ENCODE measurements at places on chromosomes 7 and 10. TPM values are rescaled to one million over a fixed set of nuclear protein-coding genes. Genes with fewer than 3 reads are reported as not detected.
A peak's percentile ranks its signal among the peaks of the same experiment; 100 is the strongest.

LRIT1 gene
- polyA plus RNA-seq = not detected

DNA sequence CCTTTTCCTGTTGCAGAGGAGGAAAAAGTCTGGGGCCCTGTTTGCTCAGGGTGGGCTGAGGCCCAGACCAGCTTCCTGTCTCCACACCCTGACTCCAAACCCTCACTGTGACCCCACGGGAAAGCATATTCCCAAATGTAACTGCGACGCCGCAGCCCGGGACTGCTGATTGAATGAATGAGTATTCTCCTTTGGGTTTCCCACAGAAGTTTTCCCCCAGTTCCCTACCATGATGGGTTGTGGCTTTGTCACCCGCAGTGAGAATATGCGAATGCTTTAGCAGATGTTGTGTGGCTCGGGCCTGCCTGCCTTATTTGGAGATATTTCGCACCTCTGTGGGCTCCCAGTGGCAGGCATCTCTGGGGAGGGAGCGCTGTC lies 50.6 kb downstream of the MGMT start:
- DNase-seq = no peak
- peaks cover 1% of the 10 kb centered on the region for H3K36me3 ChIP-seq
- H3K27ac ChIP-seq = no peak overlapping the region
- H3K4me3 ChIP-seq = no peak overlapping the region
- H3K4me1 ChIP-seq = peaks cover 36% of the 10 kb centered on the region
- H3K27me3 ChIP-seq = no peaks in the 10 kb centered on the region

DNA sequence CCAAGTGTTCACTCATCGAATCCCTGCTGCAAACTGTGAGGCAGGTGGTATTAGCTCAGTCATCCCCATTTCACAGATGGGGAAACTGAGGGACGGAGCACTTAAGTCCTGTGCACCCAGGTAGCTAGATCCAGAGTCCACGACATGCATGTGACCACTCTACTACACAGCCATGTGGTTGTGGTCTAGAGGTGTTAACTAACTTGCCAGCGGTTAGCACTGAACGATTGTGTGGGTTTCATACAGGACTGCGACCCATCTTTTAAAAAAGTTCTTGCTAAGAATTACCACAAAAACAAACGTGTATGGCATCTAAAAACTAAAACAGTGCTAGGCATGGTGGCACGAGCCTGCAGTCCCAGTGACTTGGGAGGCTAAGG lies 16.1 kb upstream of the ABCC2 start:
- H3K27ac ChIP-seq = no peak overlapping the region
- H3K4me3 ChIP-seq = no peak overlapping the region
- DNase-seq = no peak

- H3K4me3 ChIP-seq = no peak overlapping the region
- H3K4me1 ChIP-seq = peaks cover 2% of the 10 kb centered on the region
- no peak for DNase-seq
Observed at GRCh38 chr10:88017781-88018180, 154.4 kb downstream of the PTEN start.

DNA sequence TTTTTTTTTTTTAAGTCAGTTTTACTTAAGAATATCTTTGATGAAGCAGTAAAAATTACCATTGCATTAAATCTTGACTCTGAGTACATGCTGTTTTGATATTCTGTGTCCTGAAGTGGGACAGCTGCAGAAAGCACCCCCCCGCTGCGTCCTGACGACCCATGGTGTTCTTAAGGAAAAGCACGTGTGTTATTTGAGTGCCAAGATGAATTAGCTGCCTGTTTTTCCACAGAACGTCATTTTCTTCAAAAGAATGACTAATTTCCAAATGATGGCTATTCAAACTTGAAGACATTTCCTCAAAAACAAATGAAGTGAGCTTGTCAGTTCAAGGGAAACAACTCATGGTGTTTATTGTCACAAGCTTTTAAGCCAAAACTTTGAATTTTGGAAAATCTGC lies 45.9 kb downstream of the CREM start:
- no peaks in the 10 kb centered on the region for H3K36me3 ChIP-seq
- no peak for DNase-seq
- no peaks in the 10 kb centered on the region for H3K4me1 ChIP-seq
- H3K27ac ChIP-seq = no peak overlapping the region
- H3K4me3 ChIP-seq = no peak overlapping the region

GRCh38 chr7:99562832-99563231 lies 4.4 kb downstream of the ZNF655 start:
- no peaks in the 10 kb centered on the region for H3K36me3 ChIP-seq
- no peak overlapping the region for H3K4me3 ChIP-seq
- H3K27me3 ChIP-seq = no peaks in the 10 kb centered on the region
- DNase-seq = no peak

DNA sequence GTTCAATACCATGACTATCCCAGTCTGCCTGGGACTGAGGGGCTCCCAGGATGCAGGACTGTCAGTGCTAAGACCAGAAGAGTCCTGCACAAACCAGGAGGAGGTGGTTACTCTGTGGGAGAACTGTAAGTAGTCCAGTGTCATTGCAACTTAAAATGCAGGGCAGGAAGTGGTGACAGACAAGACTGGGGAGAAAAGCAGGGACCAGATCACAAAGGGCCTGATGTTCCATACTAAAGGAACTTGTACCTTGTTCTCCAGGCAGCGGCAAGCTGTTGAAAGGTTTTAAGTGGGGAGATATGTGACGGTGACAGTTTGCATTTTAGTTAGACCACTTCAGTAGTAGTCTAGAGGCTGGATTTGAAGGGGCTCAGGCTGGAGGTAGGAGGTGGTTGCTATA lies 65.8 kb upstream of the GLCCI1 start:
- no peaks in the 10 kb centered on the region for H3K27me3 ChIP-seq
- no peak overlapping the region for H3K4me3 ChIP-seq
- peaks cover 19% of the 10 kb centered on the region for H3K36me3 ChIP-seq
- H3K27ac ChIP-seq = no peak overlapping the region
- DNase-seq = no peak

C7orf57 gene
- polyA plus RNA-seq = not detected

- H3K36me3 ChIP-seq = no peaks in the 10 kb centered on the region
- H3K4me1 ChIP-seq = peaks cover 73% of the 10 kb centered on the region
- H3K27me3 ChIP-seq = no peaks in the 10 kb centered on the region
- no peak for DNase-seq
- peak overlapping the region; percentile 29 for H3K27ac ChIP-seq
Observed at GRCh38 chr10:110040767-110041478, 33.1 kb downstream of the ADD3 start.

DNA sequence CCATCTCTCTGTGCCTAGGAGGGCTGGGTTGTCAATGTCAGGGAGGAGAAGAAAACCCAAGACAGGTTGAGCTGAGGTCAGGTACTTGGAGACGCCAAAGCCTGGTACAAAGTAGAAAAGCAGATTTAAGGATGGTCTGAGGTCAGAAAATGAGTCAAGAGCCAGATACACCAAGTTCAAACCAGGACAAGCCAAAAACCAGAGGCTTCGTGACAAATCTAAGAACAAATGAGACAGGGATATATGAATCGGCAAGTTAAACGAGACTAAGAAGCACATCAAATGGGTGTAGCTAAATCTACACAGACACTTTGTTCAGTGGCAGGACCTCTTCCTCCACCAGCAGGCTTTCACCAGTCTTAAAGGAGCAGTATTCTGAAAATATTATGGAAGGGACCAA lies 34.2 kb downstream of the C7orf33 start:
- H3K27me3 ChIP-seq = peaks cover 25% of the 10 kb centered on the region
- no peaks in the 10 kb centered on the region for H3K36me3 ChIP-seq
- H3K4me3 ChIP-seq = peak overlapping the region; percentile 27
- DNase-seq = no peak
- no peak overlapping the region for H3K27ac ChIP-seq

- no peak for DNase-seq
- no peaks in the 10 kb centered on the region for H3K27me3 ChIP-seq
- no peaks in the 10 kb centered on the region for H3K36me3 ChIP-seq
- H3K4me1 ChIP-seq = peaks cover 2% of the 10 kb centered on the region
- no peak overlapping the region for H3K4me3 ChIP-seq
Observed at GRCh38 chr7:3141326-3141725, 97.7 kb upstream of the CARD11 start.

All from naive thymus-derived CD8-positive, alpha-beta T cell (primary cell).